ENCODE measurements at places on chromosomes 4 and X.

DNA sequence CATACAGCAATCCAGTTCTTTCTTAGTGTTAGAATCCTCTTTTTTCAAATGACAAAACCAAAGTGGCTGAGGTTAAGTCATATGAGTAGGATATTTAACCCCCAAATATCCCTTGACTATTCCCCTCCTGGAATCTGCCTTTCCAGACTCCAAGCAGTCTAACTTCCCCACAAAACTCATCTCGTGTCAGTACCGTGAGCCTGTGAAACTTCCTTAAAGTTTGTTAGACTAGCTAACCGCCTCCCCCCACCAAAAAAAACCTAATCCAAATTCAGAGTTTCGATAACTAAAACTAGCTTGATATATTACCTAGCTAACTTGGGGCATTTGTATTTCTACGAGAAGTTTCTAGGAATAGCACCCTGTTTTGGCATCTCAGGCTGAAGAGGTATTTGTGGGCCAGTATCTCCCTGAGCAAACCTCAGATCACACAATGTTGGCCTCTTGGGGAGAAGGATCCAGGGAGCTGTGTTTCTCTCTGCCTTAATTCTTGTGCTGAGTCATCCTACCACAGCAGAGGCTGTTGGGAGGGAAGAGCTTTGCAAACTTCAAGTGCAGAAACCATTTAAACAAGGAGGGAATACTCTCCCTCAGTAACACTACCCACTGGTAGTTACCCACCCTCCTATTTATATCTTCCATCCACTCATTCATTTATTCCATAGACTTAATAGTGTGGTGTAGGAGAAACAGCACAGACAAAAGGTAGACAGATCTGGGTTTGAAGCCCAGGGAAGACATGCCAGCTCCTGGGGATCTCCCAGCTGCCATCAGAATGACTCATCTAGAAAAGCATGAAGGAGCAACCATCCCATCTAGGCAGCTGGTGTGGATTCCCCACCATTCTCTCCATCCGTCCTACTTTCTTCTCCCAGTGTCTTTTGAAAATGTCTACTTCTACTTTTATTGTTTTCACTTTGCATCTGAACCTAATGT lies 39.3 kb upstream of the TXK start:
- no peak for DNase-seq

- DNase-seq, result no peak
Observed at GRCh38 chrX:135382260-135382659, 39.5 kb upstream of the SMIM10L2A start.

DNA sequence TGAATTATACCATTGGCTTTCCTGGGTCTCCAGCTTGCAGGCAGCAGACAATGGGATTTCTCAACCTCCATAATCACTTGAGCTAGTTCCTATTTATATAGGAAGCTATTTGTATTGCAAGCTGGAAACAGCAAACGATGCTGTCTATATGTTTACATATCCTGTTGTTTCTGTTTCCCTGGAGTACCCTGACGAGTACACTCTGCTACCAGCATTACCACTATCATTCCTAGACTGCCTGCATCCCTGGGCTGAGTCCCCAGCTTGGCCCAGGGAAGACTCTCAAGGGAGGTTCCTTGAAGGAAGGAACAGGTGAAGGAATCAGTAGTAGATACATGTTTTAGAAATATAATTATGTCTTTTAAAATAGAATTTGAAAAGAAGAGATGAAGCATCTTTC lies 81.4 kb downstream of the EVC2 start:
- DNase-seq, result no peak

- no peak for DNase-seq
Observed at GRCh38 chrX:53356186-53356585, 66.3 kb downstream of the SMC1A start.

- peak; percentile 82 for DNase-seq
Observed at GRCh38 chr4:56530269-56531148, 24.9 kb downstream of the ARL9 start.

DNA sequence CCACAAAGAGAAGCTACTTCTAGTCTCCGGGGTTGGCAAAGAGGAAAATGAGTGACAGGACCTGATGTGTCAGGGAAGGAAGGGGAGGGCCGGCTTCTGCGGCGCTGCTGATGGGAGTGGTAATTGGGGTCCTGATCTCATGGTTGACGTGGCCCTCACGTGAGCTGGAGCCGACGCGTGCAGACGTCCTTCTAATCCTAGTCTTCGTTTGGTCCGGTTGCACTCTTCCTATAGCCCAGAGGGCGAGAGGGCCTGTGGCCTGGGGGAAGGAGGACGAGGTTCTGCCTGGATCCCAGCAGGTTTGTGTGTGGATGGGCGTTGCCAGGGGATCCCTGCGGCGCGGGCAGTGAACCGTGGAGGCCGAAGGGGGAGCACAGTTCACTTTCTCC lies at the start of gene ARMCX1:
Gene ARMCX1, plus strand, starts transcription at position 186 of the 389 bp plus-strand sequence. CDS start 2,384 bp downstream, outside the sequence.
- peak; percentile 26 for DNase-seq

- DNase-seq, result no peak
Observed at GRCh38 chr4:120544838-120545237, 377.7 kb downstream of the PRDM5 start.

DNA sequence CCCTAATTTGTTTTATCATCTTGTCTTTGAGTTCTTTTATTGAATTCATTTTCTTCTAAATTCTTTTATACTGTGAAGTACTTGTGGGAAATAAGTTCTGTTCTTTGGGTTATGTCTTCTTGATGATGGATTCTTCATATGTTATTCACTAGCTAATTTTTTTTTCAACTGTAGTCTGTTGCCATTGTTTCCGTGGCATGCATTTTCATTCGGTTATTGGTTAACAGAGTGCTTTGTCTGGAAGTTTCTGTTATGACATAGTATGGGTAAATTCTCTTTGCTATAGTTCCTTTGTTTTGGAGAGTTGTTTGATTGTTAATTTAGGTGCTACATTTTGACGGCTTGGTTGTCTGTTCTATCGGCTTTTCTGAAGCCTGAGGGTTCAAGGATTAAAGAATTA lies 184.9 kb upstream of the AADAT start:
- no peak for DNase-seq

DNA sequence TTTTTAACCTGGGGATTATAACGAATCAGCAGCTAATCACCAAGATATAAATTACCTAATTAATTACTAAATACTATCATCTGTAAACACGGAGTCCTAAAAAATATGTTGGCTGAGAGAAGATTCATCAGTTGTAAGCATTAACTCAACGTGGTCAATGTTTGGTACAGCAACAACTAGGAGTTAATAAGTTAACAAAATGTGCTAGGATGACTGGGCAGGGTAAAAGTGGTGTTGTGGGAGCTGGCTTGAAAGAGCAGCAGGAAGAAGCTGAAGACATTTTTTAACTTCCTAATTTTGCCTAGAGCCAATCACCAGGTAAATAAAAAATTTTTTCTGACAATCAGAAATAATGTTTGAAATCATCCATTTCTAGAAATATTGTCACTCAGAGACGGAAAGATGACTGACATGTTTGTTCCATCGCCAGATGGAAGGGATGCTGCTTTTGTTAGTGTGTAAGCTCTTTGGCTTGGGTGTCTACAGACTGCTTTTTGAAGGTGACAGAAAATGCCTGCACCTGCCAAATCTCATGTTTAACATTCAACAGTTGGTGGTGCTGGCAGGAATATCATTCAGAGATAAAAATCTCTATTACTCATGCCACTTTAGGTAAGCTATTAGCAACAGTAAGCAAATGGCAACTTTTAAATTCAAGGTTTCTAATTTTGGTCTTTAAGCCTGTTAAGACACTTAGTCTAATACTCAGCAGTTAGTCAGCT lies 1126.9 kb downstream of the STPG2 start:
- DNase-seq, result no peak

DNA sequence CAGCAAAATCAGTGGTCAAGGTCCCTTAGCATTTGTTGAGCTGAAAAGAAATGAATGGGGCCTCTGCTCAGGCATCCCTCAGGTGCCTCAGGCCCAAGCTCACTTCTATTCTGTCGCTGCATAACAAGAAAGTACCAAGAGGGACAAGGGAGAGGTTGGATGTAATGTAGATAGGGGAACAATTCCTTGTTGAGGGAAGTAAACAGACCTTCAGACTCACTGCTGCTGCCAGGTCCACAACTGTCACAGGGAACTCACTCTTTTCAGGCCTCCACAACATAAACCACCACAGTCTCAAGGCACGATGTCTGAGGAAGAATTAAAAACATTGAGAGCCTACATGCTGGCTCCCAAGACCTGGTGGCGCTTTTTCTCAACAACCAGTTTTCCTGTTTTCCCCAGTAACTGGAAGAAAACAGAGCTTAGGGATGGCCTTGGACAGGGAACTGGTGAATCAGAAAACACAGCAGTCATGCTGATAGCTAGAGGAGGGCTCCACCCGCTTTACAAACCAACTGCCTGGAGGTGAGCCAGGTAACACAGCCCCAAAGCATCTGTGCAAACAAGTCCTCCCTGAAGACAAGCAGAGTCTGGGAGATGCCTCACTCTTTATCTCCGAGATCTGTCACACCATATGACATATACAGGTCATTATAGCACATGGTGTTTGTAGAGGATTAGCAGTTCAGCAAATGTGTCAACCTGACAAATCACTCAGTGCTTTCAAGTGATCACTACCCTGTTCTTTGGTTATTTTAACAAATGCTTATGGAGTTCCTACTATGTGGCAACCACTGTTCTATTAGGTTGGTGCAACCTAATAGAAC lies 14.3 kb upstream of the AWAT1 start:
- DNase-seq, result no peak
